ENCODE measurements at places on chromosomes 7 and 10.

GRCh38 chr10:26844396-26844975, 16.3 kb downstream of the ABI1 start:
- DNase-seq = no peak

DNA sequence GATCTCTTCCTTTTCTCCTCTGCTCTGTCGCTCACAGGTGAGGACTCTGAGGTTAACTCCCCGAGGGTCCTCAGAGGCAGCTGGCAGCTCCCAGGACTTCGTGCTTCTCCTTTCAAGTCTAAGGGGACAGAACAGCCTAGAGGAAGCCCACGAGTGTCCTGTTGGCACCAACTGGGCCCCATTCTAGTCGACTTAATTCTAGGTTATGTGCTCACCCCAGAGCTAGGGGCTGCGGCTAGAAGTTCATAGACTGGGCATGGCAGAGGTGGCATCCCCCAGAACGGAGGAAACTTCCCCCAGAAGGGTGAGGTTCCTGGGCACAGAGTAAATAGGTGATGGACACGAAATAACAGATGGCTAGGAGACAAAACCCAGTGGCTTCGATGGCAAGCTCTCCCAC, 259.4 kb downstream of the TEX36 start:
- no peak for DNase-seq

GRCh38 chr10:12443026-12443425, 93.7 kb downstream of the CAMK1D start:
- DNase-seq = no peak

GRCh38 chr10:103619424-103620351, 126.2 kb downstream of the NEURL1 start:
- no peak for DNase-seq

DNA sequence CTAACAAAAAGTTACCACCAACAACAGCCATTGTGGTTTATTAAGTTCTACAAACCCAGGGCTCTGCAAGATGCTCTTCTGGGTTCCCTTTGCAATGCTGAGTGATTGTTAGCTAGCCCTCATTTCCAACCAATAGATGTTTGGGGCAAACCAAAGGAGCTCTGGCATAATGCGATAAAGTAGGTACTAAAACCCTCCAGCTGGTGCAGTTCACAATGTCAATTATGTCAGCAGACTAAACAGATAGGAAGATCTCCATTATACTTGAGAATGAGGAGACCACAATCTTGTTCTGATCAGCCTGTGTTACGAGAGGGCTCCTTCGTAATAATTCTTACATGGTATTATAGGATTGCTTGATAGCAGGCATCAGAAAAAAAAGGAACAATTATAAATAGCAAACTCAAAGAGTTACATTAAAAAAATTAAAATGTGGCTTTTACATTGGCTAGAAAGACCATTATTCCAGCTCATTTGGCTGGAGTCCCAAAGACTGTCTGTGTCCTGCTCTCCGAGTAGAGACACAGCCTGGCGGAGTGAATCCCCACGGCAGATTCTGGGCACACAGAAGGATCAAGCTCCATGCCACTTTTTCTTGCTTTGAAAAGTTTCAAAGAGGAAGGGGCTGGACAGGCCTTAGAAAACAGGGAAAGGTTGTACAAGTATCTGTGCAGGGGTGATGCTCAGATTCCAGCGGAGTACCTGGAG, 93.8 kb downstream of the ZRANB1 start:
- DNase-seq = no peak

Data from dermis blood vessel endothelial cell (primary cell).